ENCODE measurements at places on chromosomes 7 and 10.

DNA sequence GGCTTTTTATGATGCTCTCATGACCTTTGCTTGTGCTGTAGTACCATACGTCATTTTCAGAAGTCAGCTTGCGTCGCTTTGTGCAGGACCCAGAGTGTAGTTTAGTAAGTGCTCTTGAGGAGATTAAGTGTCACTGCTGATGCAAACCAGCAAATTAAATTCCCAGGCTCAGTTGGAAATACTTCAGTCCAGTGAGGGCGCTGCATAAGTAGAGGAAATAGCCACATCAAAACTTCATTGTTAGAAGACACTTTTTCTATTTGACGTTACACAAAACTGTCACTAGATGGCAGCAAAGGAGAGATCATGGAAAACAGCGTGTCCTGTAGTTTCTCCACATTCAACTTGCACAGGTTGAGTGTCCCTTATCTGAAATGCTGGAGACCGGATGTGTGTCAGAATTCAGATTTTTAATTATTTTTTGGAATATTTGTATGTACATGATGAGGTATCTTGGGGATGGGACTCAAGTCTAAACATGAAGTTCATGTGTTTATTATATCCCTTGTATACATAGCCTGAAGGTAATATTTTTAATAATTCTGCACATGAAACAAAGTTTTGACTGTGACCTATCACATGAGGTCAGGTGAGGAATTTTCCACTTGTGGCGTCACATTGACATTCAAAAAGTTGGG is 7.9 kb downstream of the ZNF22 start:
- H3K36me3 ChIP-seq = no peaks in the 10 kb centered on the region
- H3K4me1 ChIP-seq = no peaks in the 10 kb centered on the region
- no peak overlapping the region for H3K27ac ChIP-seq

DNA sequence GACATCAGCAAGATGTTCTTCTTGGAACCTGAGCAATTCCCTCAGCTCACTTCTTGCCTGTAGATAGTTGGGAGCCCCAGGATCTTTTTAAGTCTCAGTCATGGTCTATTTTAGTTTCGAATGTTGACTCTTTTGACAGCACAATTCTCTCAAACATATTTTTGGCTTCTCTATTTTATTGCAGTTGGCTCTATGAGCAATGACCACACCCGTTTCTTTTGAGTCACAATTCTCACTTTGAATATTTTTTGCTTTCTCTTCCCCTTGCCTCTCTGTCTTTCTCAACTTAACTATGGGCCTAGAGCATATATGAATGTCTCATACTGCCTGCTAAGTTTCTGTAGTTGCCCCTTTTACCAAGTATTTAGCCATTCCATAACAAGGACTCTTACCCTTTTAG is 222.8 kb downstream of the PTN start:
- no peaks in the 10 kb centered on the region for H3K27me3 ChIP-seq
- no peaks in the 10 kb centered on the region for H3K36me3 ChIP-seq
- no peak overlapping the region for H3K4me3 ChIP-seq
- H3K4me1 ChIP-seq = no peaks in the 10 kb centered on the region
- no peak for DNase-seq

- no peaks in the 10 kb centered on the region for H3K27me3 ChIP-seq
- peaks cover 6% of the 10 kb centered on the region for H3K4me1 ChIP-seq
These were observed 14.5 kb downstream of the NUDT5 start for GRCh38 chr10:12181065-12181775.

DNA sequence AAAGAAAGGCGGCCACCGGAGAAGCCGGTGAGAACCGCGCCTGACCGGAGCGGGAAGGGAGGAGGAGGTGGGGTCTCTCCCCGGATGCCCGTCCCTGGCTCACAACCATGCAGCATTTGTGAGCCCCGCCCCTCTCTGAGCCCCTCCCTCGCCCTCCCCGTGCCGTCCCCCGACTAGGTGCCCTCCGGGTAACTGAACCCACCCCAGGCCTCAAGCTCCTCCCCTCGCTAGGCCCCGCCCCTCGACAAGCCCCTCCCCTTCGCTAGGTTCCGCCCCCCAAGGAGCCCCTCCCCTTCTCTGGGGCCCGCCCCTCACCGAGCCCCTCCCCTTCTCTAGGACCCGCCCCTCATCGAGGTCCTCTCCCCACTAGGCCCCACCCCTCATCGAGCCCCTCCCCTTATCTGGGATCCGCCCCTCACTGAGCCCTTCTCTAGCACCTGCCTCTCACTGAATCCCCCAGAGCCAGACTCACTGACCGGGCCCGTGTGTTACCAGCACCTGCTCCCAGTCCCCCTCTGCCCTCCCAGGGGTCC is 42.2 kb upstream of the HSPB1 start:
- peaks cover 7% of the 10 kb centered on the region for H3K27me3 ChIP-seq
- peak overlapping the region; percentile 9 for H3K4me3 ChIP-seq
- DNase-seq = peak; percentile 30
- no peak overlapping the region for H3K27ac ChIP-seq

GRCh38 chr10:21726601-21727225 is 192.7 kb downstream of the MLLT10 start:
- no peak for DNase-seq
- no peaks in the 10 kb centered on the region for H3K36me3 ChIP-seq
- H3K27ac ChIP-seq = no peak overlapping the region
- no peaks in the 10 kb centered on the region for H3K27me3 ChIP-seq

- no peak overlapping the region for H3K4me3 ChIP-seq
- no peaks in the 10 kb centered on the region for H3K4me1 ChIP-seq
- peak; percentile 39 for DNase-seq
- H3K27me3 ChIP-seq = no peaks in the 10 kb centered on the region
- no peaks in the 10 kb centered on the region for H3K36me3 ChIP-seq
These were observed 70.5 kb upstream of the ABI1 start for GRCh38 chr10:26931223-26931622.

- no peak overlapping the region for H3K27ac ChIP-seq
- H3K36me3 ChIP-seq = no peaks in the 10 kb centered on the region
- DNase-seq = no peak
- no peaks in the 10 kb centered on the region for H3K27me3 ChIP-seq
- no peak overlapping the region for H3K4me3 ChIP-seq
These were observed 431.0 kb upstream of the GALNT17 start for GRCh38 chr7:70700941-70701425.
